ENCODE measurements at places on chromosomes 5 and 9. TPM values are rescaled to one million over a fixed set of nuclear protein-coding genes. Genes with fewer than 3 reads are reported as not detected.

DNA sequence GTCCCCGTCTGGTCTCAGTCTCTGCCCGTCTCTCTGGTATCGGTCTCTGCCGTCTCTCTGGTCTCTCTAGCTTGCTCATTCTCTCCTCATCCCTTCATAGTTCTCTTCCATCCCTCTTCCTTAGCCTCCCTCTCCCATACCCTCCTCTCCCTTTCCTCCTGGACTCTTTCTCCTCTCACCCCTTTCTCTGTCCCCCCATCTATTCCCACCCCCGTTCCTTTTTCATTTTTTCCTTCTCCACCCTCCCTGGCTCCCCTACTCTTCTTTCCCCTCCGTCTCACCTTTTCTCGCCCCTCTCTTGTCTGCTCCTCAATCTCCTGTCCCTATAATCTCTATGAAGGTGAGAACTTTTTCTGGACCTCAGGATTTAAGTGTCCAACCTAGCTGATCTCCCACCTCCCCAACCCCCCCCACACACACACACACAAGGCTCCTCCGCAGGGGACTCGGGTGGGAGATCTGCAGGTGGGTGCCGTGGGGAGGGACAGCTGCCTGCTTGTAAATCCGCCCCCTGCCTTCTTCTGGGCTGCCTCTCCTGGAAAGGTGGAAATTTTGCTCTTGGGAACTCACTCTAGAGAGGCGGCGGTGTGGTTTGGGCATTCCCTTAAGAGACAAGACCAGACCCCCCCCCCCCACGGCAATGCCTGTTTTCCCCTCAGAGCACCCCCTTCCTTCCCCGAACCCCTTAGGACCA, 953 bp downstream of the UBE2QL1 start:
- DNase-seq, result no peak

Gene PIP5K1B
- polyA plus RNA-seq, result not detected

GRCh38 chr5:131581702-131582101, 53.3 kb downstream of the RAPGEF6 start:
- no peak for DNase-seq

GRCh38 chr5:135399794-135400542, 937 bp upstream of the MACROH2A1 start:
- DNase-seq, result no peak

- peak; percentile 47 for DNase-seq
Observed at GRCh38 chr9:109781541-109782197, 1.7 kb downstream of the PALM2AKAP2 start.

Gene IFT74
- 9.7 TPM for polyA plus RNA-seq

DNA sequence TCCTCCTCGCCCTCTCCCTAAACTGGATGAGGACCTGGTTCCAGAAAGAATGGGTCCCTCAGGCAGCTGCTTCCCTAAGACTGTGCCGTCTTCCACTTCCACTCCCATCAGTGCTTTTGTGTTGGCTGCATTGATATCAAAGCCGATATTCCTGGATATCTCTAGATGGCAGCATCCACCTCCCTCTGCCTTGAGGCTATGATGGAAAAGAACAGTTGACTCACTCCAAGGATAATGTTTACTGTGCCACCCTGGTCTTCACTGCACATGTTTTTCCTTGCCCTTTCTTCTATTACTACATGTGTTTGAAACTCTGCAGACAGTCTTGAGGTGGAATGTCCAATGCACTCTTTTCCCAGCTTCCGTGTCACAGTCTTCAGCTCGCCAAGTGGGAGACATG, 211.6 kb downstream of the MAST4 start:
- DNase-seq, result peak; percentile 75

- no peak for DNase-seq
Observed at GRCh38 chr5:137289856-137290255, 209.3 kb downstream of the SPOCK1 start.

Gene EDIL3
- 149 TPM for polyA plus RNA-seq

DNA sequence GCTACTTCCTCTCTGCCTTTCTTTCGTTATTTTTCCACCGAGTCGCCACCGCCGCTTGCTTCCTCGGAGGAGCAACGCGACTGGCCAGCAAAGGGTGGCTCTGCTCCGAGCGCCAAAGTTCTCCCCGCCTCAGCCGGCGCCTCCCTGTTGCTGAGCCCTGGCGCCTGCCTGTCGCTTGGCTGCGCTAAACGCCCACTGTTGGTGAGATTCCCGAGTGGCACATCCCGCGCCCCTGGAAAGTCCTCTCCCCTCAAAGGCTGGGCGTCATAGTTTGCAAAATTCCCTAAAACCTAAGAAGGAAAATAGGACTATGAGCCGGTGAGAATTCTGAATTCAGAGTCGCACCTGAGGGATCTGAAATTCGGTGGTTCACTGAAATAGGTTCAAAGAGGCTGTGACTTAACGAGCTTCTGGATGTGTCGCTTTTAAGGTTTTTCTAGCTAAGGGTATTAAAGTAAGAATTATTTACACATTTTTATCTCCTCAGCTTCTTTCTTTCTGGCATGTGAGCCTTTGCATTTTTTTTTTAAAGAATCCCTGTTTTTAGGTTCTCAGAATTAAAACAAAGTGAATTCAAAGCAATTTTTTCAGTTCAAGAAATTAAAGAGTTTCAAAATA, at the start of gene GRIN3A:
Gene GRIN3A, minus strand, starts transcription at position 82 of the 618 bp plus-strand sequence. CDS start 668 bp downstream, outside the sequence.
- DNase-seq, result no peak

DNA sequence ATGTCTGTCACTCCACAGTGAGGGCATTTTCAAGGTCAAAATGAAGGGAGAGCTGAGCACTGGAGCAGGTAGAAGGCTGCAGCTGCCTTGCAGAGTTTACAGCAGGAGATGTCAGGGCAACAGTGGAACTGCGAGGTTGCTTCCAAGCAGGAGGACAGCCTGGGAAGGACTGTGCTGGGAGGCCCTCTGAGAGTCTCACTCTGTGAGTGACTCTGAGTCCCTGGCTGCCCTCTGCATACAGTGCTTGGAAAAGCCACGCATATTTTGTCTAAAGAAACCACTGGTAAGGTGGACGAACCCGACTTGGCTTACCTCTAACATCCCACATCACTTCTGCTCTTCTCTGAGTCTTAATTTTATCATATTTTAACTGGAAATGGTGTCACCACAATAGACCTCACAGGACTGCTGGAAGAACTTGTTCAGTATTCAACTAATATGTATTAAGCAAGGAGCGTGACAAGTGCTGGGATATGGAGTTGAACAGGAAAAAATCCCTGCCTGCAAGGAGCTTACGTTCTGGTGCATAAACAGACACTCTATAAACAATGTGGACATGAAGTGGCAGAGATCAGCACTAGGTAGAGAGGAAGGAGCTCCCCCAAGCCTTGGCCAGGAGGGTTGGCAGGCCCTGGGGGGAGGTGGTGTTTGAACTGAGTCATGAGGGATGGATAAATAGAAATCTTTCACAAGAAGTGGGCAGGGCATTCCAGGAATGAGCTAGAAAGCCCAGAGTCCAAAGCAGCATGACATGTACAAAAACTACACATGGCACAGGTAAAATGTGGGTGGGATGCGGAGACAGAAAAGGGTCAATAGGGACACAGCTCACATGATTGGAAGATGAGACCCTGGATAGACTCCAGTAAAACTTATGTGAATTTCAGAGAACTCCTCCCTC, 64.0 kb upstream of the FOXE1 start:
- no peak for DNase-seq

GRCh38 chr5:41083306-41083705, 12.2 kb upstream of the MROH2B start:
- DNase-seq, result no peak

GRCh38 chr9:134243778-134244467, 79.6 kb upstream of the RNU6ATAC start:
- DNase-seq, result peak; percentile 12

- DNase-seq, result peak; percentile 23
Observed at GRCh38 chr9:114434878-114435311, 47.1 kb upstream of the AKNA start.

- DNase-seq, result peak; percentile 31
Observed at GRCh38 chr5:79513308-79513703, 628 bp downstream of the HOMER1 start.

- no peak for DNase-seq
Observed at GRCh38 chr9:87863882-87864465, 18.7 kb upstream of the SPATA31E1 start.

- DNase-seq, result no peak
Observed at GRCh38 chr5:1285141-1285540, 9.7 kb downstream of the TERT start.

- DNase-seq, result no peak
Observed at GRCh38 chr5:50501491-50502228, 60.6 kb upstream of the EMB start.

Gene TOR4A
- 11.3 TPM for polyA plus RNA-seq

GRCh38 chr5:68026092-68026885, 189.3 kb upstream of the PIK3R1 start:
- DNase-seq, result no peak

GRCh38 chr9:98024702-98025101, 31.8 kb upstream of the NANS start:
- no peak for DNase-seq

DNA sequence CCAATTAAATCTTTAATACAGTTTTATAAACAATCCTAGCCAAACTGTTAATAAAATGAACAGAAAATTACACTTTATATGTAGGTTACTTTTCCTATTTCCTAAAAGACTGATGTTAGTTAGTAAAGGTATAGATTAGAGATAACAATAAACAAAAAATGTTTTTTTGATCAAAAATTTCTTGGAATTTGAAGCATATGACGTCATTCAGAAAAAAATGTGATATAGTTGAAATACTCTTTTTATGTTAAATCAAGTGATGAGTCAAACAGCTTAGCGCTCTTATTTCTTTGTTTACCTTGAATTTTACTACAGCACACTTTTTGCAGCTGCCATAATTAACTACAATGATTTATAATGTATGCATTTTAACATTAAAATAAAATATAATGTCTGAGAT, 195.8 kb downstream of the SLC12A2 start:
- no peak for DNase-seq

Gene SEMA6A
- 0.43 TPM for polyA plus RNA-seq

Gene SH3PXD2B
- polyA plus RNA-seq, result 23.0 TPM

Gene SYK
- not detected for polyA plus RNA-seq

GRCh38 chr9:87152256-87152655, 204.9 kb upstream of the GAS1 start:
- peak; percentile 26 for DNase-seq

Gene NAIP
- 2.7 TPM for polyA plus RNA-seq

GRCh38 chr9:27154908-27155307, 45.9 kb downstream of the TEK start:
- peak; percentile 98 for DNase-seq

- DNase-seq, result no peak
Observed at GRCh38 chr5:133941456-133942196, 26.8 kb downstream of the C5orf15 start.

- DNase-seq, result no peak
Observed at GRCh38 chr5:149930749-149931574, 13.6 kb downstream of the PDE6A start.

Gene HRH2
- polyA plus RNA-seq, result 0.03 TPM

Gene LCN1
- polyA plus RNA-seq, result not detected

DNA sequence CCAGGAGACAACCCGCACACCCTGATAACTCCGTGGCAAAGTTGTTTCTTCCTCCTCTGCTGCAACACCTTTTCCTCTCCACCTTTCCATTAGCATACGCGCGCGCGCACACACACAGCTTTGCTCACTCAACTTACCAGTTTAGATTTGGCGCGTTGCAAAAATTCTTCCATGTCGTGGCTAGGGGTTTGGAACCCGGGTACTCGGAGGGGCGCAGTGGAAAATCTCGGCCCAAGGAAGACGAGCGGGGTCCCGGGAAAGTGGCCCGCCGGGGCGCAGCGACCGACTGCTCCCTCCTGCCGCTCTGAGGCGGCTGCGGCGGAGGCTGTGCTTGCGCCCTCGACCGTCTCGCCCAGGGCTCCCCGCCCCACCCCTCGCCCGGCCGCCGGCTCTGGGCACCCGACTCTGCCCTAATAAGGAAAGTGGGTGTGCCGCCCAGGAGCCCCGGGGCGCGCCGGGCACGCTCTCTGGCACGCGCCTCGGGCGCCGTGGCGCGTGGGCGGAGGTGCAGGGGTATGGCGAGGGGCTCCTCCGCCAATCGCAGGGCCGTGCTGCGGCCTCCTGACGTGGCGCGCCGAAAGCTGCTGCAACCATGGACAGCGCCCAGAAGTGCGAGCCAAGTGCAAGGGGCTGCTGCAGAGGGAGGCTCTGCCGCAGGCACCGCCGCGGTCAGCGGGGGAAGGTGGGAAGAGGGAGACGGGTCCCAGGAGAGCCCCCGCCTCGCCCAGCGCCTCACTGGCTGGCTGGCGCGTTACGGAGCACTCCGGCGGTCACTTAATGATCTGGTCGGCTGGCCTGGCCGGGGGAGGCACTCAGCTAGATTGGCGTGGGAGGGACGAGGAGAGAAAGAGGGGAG, at the start of gene PRUNE2:
Gene PRUNE2, minus strand, starts transcription at position 324 of the 856 bp plus-strand sequence. Its CDS starts 151 bp downstream, at position 173.
- DNase-seq, result peak; percentile 92

Gene PHF24
- not detected for polyA plus RNA-seq

Data from fibroblast of lung (primary cell).